ENCODE measurements at places on chromosomes 4 and X.

GRCh38 chr4:6217716-6218381 is 17.5 kb upstream of the JAKMIP1 start:
- no peak for DNase-seq

DNA sequence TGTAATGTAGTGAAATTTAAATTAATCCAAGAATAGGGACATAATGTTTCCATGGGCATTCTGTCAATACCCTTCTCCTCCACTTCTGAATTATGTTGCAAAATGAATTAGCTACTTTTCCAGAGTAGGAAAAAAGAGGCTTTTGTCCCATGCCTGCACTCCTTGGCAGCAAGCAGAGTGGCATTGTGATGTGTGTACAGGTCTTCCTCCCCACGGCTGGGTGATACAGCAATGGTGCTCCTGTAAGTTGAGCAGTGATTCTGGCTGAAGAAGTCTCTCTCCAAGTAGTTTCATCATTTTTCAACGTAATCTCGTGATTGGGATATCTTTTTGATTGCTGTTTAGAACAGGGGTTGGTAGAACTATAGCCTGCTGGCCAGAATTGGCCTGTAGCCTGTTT is 59.9 kb downstream of the KIT start:
- no peak for DNase-seq

DNA sequence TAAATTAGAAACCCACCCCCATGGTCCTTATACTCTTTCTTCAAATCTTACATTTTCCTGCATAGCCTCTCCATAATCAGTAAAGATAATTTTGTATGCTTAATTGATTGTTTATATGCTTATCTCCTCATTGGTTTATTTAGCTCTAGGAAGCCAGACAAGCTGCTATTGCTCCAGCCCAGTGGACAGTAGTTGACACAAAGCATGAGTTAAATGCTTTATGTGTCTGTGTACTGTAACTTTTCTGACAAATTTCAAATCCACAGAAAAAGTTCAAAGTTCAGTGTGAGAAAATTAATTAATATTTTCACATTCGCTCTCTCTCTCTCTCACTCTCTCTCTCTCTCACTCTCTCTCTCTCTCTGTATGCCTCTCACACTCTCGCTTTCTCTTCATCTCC is 181.7 kb downstream of the GABRB1 start:
- DNase-seq, result no peak

GRCh38 chrX:43657671-43658070 is 1.6 kb downstream of the MAOA start:
- no peak for DNase-seq

- no peak for DNase-seq
Observed at GRCh38 chr4:72283357-72283756, 251.6 kb downstream of the NPFFR2 start.

DNA sequence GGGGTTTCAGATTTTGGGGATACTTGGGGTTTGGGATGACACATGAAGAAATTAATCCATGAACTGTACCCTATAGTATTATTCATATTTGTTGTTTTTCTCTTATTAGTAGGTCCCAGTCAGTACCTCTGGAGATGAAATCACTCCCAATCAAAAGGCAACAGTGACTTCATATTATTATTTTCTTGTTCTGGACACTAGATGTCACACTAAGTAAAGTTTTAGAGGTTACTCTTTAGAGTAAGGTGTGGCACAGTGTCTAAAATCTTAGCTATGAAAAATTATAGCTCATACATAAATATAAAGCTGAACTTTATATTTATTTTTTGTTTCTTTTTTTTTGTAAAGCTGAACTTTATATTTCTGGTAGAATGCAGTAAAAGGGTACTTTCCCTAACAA is 35.1 kb downstream of the FAM114A1 start:
- DNase-seq, result no peak

- no peak for DNase-seq
Observed at GRCh38 chr4:168865854-168866253, 144.2 kb downstream of the CBR4 start.

GRCh38 chr4:115259642-115260041 is 146.2 kb upstream of the NDST4 start:
- DNase-seq, result no peak

DNA sequence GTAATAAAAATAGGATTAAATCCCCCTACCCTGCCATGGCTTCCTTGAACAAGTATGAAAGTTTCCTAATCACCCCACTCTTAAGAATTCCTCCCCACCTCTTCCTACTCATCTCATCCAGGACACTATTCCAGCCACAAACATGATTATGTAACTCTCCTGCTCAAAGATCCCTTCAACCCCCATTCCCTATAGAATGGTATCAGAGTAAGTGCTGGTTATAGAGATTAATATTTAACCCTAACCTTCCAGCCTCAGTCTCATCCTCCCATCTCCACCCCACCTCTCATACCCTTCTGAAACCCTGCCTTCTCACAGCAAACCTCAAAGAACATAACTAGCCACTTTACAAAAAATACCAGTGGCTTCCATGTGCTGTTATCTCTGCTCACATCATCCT is 155.1 kb downstream of the PPP3CA start:
- DNase-seq, result no peak

GRCh38 chr4:76213415-76214176 is at the start of gene SCARB2:
SCARB2 (minus strand) TSS chr4:76213824; CDS start chr4:76213543, 281 bp downstream.
- DNase-seq, result peak; percentile 54

- DNase-seq, result no peak
Observed at GRCh38 chr4:154854362-154854761, 73.3 kb downstream of the RBM46 start.

DNA sequence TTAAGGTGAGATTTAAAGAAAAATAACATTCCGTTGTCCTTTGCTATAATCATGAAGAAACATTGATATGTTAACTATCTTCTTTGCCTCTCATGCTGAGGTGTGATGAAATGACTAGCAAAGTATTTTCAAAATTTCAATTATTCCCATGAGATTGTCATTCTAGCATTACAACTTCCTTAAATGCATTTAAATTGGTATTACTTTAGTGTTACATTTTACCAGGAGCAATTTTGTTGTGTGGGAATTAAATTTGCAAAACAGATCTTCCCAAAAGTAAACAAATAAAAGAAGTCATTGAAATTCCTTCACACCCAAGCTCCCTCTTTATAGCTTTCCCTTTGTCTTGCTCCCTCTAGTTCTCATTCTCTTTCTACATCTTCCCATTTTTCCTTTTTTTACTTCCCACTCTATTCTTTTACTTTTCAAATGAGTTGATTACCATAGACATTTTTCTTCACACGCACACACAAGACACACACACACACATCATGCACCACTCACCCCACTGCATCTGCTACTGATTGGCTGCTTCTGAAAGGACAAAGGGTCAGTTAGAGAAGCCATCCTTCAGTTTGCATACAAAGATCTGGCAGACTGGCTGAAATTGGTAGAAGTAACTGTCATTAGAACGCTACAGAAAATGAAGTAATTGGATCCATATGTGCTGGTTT is 10.0 kb upstream of the APELA start:
- DNase-seq, result no peak
